ENCODE measurements at places on chromosomes 6 and 20.

DNA sequence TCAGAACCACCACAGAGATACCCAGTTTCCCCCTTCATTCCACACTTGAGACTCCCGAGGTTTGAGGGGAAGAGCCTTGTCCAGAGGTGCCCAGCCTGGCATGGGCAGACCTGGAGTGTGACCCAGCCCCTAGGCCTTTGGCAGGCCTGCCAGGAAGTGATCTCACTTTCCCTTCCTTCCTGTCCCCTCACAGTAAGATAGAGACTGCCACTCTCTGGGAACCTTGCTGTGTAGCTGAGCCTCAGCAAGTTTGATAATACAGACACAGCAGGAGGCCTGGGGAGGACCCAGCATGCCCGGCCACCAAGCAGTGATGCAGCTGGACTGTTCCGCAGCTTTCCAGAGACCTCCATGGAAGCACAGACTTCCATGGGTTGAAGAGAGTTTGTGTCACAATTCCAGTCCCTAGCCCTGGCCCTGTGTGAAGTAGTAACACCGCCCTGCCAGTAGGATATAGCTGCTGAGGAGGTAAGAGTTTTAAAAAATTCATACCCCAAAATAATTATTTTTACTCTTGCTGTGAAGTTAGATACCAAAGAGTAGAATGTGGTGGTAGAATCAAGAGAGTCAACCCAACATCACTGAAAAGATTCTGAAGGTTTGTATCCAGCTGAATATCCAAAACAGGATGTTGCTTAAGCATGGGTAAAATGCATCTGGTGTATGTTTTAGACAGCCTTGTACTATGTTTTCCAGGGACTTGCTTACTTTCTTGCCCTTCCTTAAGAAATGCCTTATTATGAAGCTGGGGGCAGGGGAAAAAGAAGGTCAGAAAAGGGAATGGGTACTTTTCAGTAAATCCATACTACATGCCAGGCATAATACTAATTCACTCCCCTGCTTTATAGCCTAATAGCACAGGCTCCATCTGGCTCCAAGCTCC, 16.3 kb downstream of the PKIG start:
- no peak for DNase-seq

DNA sequence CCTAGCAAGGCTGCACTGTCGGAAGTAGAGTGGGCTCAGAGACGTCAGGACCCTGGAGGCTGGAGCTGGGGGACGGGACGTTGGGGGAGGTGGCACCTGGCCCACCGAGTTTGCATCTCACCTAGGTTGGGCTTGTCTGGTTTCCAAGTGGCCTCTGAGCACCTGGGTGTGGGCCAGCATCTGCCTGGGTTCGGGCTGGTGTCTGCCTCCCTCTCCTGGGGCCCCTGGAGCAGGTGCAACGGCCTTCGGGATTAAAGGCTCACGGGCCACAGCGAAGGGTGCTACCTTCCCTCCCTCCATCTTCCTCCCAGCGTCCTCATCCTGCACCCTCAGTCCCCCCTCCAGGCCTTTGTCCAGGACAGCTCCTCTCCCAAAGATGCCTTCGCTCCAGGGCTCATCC, 6.0 kb downstream of the HRH3 start:
- no peak for DNase-seq

- no peak for DNase-seq
Observed at GRCh38 chr6:168052291-168052891, 26.6 kb downstream of the FRMD1 start.

DNA sequence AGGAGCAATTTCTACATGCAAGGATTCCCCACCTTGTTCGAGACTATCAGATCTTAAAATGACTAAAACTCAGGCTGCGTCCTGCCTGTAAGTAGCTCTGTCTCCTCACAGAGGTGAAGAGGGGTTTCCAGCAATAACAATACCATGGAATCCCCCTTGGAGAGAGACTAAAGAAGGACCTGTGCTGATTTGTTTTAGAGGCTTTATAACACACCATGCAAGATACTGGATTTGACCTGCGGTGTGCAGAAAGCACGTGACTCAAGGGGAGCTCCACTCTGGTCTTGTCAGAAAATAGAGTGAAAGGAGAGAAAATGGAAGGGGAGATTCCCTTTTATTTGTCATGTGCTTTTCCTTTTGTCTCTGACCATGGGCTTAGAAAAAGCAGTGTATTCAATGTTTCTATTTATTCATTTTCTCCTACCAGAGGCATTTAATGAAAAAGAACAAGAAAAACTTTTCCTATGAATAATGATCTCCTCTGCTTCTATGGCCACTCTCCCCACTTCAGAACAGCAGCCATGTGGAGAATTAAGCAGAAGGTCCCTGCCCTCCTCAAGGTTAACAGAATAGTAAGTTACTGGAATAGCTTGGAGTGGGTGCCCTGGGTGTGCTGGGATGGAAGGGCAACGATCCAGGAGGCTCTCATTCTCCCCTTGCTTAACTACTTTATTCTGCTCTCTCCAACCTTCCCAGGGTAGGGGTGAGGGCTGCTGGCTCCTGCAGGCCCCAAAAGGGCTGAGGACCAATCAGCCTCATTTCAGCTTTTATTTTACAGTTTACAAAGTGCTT, 19.2 kb upstream of the MRPS10 start:
- DNase-seq: no peak

DNA sequence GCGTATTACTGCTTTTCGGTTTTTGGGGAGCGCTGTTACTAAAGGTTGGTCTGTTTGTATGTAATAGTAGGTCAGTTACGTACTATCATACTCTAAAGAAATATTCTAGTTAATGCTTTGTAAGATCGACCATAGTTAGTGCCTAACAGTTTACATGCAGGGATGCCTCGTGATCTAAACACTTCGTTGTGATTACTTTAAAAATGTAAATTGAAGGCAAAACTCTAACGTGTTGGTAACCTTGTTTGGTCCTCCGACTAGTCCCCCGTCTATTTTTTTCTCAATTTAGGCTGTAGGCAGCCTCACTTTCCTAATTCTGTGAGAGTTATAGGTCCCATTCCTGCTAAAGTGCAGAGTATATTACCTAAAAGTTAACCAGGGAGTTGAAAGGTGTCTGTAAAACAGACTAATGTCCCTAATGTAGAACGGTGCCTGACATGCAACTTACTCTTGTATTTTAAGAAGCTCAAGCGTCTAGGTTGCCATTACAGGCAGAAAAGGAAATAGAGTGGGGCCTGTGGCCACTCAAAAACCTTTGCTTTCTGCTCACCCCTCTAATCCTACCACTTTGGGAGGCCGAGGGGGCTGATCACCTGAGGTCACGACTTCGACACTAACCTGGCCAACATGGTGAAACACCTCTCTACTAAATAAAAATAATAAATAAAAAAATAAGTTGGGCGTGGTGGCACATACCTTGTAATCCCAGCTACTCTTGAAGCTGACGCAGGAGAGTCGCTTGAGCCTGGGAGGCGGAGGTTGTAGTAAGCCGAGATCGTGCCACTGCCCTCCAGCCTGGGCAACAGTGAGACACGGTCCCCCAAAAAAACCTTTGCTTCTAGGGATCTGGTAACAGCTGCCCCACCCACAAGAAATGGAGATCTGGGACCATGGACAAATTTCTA, 37.8 kb downstream of the HFE start:
- DNase-seq: no peak

DNA sequence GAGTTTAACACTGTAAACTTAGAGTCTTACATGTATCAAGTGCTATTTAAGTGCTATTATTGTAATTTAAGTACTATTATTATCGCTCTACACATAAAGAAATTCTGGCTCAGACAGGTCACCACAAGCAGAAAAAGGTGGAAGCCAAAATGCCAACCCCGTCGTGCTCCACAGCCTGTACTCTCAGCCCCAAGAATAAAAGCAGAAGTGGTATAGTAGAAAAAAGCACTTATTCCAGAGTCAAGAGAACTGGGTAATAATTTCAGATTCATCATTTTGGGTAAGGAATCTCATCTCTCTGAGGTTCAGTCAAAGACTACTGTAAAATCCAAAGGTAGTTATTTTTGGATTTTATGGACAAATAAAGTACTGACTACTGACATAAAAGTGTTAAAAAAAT, 943 bp downstream of the ZUP1 start:
- no peak for DNase-seq

DNA sequence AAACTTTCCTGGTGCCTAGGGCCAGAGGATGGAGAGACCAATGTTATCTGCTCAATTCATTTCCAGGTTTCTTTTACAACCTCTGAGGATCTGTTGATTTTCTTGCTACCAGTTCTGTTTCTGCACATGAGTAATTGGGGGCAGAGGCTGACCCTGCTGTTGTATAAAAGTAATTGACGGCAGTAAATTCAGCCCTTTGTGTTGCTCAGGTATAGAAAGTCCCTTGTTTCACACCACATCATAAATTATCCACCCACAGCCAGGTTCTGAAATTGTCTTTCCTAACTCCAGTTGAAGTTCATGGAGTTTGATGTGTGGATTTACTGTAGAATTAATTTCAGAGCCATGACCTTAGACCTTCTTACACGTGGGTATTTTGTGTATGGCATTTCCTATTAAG, 107.4 kb upstream of the GRIK2 start:
- DNase-seq: no peak

DNA sequence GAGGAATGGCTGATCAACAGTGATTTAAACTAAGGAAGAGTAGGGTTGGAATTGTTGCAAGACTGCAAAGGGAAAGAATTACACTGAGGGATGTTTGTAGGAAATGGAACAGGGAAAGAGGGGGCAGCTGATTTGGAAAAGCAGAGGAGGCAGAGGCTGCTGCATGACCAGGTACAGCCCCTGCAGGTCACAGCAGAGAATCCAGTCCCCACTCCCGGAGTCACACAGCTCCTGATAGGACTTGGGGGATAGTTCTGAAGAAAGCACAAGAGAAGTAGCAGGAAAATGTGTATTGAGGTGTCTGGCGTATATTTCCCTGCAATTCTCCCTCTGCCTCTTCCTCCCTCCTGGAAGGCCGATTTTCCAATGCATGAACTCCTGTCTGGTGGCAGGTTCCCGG, 92.5 kb upstream of the PDE10A start:
- no peak for DNase-seq

- no peak for DNase-seq
Observed at GRCh38 chr6:170101281-170102035, 189.4 kb downstream of the DLL1 start.

- DNase-seq: no peak
Observed at GRCh38 chr20:1377984-1378734, 14.7 kb downstream of the FKBP1A start.

- DNase-seq: peak; percentile 53
Observed at GRCh38 chr6:149317644-149318571, at the start of gene TAB2. Gene TAB2, plus strand, starts transcription at chr6:149317712. Its CDS starts 52,286 bp downstream, at chr6:149369998.

DNA sequence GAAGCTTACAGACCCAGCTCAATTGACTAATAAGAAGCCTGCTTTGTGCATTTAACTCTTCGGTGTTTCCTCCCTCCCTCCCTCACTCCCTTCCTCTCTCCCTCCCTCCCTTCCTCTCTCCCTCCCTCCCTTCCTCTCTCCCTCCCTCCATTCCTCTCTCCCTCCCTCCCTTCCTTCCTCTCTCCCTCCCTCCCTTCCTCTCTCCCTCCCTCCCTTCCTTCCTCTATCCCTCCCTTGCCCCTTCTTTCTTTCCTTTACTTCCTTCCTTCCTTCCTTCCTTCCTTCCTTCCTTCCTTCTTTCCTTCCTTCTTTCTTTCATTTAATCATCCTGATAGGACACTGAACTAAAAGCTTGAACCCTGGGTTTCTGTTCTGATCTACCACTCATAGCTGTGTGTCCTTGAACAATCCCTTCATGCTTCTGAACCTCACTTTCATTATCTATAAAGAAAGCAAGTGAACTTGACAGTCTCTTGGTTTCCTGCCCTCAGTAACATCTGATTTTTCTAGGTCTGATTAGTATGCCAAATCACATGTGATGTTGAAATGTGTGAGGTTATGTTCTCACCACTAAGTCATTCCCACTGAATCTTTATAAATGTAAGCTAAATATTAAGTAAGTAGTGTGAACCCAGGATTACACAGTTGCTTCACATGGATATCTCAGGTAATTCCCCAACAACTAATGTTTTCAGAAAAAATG, 132.3 kb upstream of the BMP2 start:
- DNase-seq: no peak

- no peak for DNase-seq
Observed at GRCh38 chr6:156280065-156280464, 497.1 kb upstream of the ARID1B start.

GRCh38 chr6:130045622-130046021, 27.2 kb downstream of the L3MBTL3 start:
- DNase-seq: no peak

GRCh38 chr6:44176762-44177509, 18.3 kb downstream of the CAPN11 start:
- DNase-seq: no peak

DNA sequence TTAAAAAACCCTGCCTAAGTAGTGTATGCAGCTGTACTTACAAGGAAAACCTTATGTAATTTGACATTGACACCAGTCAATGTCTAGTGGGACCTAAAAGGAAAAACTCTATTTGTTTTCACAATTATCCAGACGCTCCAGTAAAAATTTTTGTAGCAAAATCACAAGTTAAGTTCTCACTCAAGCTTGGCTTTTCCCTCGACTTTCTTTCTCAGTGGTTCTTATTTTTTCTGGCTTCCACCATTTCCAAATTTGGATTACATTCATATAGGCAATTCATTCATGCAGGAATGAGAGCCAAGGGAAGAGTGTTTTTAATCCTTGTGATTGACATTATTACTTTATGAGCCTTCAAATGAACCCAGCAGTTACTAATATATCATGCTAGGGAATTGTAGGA, 66.0 kb upstream of the ADGRG6 start:
- no peak for DNase-seq

Measured in activated naive CD8-positive, alpha-beta T cell treated with anti-CD3 and anti-CD28 coated beads, Interleukin-2, amount 50 U/mL, for 16 hours (primary cell).